Pulmonary artery endothelial cell (primary cell): ENCODE measurements at places on chromosomes 5 and 9. TPM values are rescaled to one million over a fixed set of nuclear protein-coding genes. Genes with fewer than 3 reads are reported as not detected.

Gene MOCS2
- 19.0 and 24.0 TPM in 2 replicates for total RNA-seq

DNA sequence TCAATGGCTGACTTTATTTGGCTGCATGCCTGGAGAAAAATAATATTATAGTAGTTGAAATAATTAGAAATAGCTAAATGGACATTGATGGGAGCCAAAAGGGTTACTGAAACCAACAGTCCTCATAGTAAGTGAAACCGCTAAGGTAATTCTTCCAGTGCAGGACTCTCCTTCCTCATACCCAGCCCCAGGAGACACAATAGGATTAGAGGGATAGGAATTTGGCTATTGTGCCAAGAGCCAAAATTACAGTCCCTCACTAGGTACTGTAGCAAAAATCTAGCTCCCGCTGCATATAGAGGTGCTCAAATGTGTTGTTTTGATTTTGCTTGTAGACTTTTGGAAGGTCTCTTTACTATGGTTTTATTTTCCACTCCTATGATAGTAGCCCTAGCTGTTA is 20.2 kb downstream of the GLDC start:
- DNase-seq: no peak

Gene OTP
- not detected in 2 replicates for total RNA-seq

Gene SMIM33
- total RNA-seq: under 0.01 TPM in 1 of 2 replicates, not detected in the other

DNA sequence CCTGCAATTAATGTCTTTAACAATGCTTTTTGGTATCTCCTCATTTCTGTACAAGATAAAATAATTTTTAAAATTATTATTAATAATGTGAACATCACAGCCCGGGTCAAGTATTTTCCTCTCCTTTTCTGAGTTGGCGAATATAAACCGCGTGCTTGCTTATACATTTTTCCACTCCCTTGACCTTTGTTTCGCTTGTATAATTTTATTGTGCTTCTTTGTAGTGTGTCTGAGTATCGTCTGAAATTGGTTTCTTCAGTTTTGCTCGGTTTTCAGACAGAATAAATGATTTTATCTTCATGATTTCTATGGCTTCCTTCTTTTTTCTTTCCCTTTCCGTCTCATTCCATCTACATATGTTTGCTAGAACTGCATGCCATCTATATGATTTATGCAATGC is 448.5 kb downstream of the MAT2B start:
- DNase-seq: no peak

GRCh38 chr5:107564931-107565372 is 105.8 kb downstream of the EFNA5 start:
- no peak for DNase-seq

DNA sequence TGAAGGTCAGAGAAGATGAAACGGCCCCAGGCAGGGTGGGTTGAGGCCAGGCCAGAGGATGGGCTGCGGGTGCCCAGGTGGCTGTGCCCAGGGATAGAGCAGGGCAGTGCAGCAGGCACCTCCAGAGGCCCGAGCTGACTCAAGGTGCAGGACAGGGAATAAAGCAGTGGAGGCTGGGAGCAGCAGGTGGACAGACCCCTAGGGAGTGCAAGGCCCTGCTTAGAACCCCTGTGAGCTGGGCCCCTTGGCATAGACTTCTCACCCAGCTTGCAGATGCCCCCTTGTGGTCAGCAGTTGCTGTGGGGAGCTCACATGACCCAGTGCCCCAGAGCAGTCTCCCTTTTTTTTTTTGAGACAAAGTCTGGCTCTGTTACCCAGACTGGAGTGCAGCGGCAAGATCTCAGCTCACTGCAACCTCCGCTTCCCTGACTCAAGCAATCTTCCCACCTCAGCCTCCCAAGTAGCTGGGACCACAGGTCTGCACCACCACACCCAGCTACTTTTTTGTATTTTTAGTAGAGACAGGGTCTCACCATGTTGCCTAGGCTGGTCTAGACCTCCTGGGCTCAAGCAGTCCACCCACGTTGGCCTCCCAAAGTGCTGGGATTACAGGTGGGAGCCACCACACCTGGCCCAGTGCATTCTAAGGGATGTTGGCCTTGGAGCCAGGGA is 118.8 kb downstream of the WNK2 start:
- peak; percentile 41 for DNase-seq

GRCh38 chr9:134569626-134570025 is 72.0 kb upstream of the COL5A1 start:
- DNase-seq: no peak

Gene P4HA2
- 68.0 and 88.6 TPM in 2 replicates for total RNA-seq

DNA sequence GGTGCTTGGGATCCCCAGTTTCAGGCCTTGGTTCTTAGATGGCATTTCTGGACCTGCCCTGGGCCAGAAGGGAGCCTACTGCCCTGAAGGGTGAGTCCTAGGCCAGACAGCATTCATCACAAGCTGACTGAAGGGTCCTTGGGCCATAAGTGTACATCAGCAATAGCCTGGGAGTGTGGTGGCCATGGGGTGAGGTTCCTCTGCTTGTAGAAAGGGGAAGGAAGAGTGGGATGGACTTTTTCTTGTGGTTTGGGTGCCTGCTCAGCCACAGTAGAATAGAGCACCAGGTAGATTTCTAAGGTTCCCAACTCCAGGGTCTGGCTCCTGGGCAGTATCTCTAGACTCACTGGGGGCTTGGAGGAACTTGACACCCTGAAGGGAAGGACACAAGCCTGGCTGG is 95.2 kb upstream of the PHF24 start:
- DNase-seq: no peak

- DNase-seq: no peak
Observed at GRCh38 chr5:67493676-67494075, 297.1 kb upstream of the CD180 start.

DNA sequence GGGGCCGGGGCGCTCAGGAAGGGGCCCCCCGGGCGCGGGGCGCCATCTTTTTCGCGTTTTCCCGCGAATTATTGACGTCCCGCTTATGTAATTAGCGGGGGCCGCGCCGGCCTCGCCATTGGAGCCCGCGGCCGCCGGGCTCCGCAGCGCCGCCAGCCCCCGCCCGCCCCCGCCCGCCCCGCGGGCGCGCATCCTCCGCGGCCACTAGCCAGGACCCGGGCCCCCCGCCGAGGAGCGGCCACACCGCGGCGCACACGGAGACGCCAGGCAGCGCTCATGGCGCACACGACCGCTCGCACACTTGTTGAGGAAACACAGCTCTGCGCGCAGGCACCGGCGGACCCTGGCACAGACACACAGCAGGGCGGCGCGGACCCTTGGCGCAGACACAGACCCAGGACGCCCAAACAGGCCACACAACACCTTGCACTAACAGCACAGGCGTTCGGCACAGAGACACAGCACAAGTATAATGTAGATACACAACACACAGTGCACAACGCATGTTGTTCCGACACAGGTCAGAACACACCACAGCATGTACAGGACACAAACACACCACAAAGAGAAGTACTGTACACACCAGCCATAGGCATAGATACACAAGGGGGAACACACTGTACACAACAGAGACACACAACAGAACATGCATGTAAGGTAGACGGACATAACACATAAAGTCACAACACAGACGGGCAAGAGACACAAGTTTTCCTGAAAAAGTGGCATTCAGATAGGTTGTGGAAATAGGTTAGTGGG is 467 bp upstream of the PHF19 start:
- no peak for DNase-seq

DNA sequence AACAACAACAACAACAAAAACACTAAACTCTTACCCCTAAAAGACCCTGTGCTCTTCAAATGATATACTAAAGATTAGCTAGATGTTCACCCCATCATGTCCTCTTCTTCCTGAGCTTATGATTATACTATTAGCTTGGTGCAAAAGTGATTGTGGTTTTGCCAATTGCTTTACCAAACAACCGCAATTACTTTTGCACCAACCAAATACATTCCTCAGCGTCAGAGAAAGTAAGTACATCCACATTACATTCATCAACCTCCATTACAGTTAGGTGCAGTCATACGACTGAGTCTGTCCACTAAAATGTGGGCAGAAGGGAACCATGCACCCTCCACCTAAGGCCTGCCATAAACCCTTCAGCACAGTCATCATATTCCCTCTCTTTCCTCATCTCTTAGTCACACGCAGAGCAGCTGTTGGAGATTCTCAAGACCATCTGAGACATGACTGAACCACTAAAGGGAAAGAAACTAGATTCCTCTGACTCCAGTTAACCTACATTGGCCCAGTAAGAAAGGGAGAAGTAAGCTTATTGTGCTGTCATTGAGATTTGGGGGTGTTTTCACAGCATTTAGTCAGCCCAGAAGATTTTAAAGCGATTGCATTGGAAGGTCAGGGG is 181.6 kb upstream of the TLE4 start:
- DNase-seq: no peak

Gene BTNL8
- not detected in 2 replicates for total RNA-seq
